ENCODE measurements at places on chromosomes 12 and 14.

DNA sequence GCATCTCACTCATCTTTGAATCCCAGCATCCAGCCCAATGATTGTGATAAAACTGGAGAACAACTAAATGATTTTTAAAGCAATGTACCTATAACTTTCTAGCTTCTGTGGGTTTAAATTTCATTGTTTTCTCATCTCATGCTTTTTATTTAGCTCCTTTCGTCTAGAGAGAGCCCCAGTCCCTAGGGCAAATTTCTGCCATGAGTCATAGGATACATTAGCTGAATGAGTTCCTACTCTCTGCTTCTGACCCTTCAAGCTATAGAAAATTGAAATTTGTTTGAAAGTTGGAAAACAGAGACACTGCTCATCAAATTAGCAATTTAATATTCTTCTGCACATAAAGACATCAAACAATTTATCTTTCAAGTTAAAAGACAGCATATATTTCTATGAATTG is 113.9 kb downstream of the KIF21A start:
- no peak for DNase-seq

- no peak for DNase-seq
These were observed 46.1 kb upstream of the FRMD6 start for GRCh38 chr14:51605575-51605974.

DNA sequence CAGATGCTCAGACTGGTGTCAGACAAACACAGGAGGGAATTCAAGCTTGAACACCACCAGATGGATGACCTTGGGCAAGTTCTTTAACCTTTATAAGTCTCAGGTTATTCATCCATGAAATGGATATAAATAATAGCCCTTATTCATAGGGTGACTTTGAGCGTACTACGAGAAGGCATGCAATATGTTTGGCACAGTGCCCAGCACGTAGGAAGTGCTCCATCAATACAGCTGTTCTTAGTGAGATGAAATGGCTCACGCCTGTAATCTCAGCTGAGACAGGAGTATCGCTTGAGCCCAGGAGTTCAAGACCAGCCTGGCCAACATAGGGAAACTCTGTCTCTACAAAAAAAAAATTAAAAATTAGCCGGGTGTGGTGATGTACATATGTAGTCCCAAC is 84.8 kb upstream of the FICD start:
- DNase-seq = no peak

DNA sequence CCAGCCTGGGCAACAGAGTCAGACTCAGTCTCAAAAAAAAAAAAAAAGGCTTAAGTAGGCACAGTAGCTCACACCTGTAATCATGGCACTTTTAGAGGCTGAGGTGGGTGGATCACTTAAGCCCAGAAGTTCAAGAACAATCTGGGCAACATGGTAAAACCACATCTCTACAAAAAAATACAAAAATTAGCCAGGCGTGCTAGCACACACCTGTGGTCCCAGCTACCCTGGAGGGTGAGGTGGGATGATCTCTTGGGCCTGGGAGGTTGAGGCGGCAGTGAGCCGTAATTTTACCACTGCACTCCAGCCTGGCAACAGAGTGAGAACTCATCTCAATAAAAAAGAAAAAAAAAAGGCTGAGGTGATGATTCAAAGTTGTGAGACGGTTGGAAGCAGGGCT is 9.1 kb upstream of the RESF1 start:
- no peak for DNase-seq

GRCh38 chr12:12810553-12811021 is 2.6 kb upstream of the DDX47 start:
- no peak for DNase-seq

DNA sequence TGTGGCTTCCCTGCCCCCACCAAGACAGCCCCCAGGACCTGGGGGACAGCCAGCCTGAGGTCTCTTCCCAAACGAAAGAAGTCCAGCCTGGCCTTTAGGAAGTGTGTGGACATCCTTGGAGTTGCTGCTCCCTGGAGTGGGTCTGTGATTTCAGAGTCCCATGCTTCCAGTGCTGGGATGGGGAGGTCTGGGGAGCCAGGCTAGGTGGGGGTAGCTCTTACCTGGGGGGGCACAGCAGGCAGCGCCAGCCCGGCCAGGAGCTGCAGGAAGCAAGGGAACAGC is 509 bp downstream of the PGF start:
- no peak for DNase-seq

GRCh38 chr14:75011356-75011994 is 8.8 kb downstream of the EIF2B2 start:
- no peak for DNase-seq

GRCh38 chr12:97476255-97476654 is 13.7 kb downstream of the RMST start:
- DNase-seq = no peak

DNA sequence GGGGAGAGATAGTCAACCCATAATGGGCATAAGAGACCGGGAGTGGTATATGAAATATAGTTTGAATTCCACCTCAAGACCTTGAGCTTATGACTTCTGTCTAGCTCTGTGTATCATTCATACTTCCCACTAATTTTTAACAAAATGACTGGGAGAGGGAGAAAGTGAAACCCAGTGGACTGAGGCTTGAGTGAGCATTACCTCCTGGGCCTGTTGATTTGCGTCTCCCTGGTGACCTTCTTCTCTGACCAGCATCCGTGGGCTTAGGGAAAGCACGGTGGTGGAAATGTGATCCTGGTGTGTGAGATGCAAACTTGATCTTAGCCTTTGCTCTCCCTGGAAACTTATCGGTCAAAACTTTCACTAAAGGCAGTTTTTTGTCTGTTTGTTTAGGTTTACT is 207.9 kb upstream of the BCL2L14 start:
- DNase-seq = no peak

GRCh38 chr12:26642361-26642760 is 190.6 kb downstream of the ITPR2 start:
- no peak for DNase-seq

DNA sequence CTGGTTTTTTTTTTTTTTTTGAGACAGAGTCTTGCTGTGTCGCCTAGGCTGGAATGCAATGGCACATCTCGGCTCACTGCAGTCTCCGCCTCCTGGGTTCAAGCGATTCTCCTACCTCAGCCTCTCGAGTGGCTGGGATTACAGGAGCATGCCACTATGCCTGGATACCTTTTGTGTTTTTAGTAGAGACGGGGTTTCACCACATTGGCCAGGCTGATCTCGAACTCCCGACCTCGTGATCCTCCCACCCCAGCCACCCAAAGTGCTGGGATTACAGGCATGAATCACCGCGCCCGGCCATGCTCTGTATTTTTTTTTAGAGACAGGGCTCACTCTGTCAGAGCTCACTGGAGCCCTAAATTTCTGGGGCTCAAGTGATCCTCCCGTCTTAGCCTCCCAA is 32.6 kb downstream of the VRTN start:
- DNase-seq = no peak

GRCh38 chr12:116354950-116355783 is 77.7 kb upstream of the MED13L start:
- DNase-seq = no peak

DNA sequence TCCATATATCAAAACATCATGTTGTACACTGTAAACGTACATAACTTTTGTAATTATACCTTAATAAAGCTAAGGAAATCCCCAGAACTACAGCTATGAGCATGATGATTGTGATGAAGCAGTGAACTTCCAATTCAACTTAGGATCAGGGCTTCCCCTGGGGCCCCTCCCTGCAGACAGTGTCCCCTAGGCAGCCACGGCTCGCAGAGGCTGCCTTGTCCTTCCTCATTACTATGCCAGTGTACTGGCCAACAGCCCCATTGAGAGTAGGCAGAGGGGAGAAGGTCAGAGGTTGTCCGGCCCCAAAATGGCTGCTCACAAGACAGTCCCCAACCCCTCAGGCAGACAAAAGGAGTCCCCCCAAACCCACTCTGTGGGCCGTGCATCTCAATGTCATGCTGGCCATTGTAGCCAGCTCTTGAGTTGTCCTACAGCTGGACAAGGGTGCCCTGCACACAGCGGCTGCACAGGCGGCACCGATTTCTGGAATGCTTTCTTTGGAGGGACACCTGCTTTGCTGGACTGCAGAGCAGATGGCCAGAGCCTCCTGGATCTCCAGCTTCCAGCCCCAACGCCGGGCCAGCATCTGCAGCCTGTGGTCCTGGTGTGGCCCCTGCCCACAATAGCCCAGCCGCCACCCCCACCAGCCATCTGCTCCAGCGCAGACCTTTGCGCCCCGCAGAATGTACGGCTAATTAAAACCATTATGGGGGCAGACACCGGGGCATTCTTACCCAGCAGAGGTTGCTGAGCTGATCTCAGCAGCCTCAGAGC is 46.1 kb downstream of the NIN start:
- DNase-seq = no peak

GRCh38 chr14:93824518-93825234 is 36.4 kb upstream of the PRIMA1 start:
- DNase-seq = no peak

GRCh38 chr14:53237488-53237887 is 84.4 kb upstream of the DDHD1 start:
- no peak for DNase-seq

All from cortex of kidney (tissue), 1 donor.